Tongue (tissue), 3 donors: ENCODE measurements at places on chromosomes 12 and 14. TPM values are rescaled to one million over a fixed set of nuclear protein-coding genes. Genes with fewer than 3 reads are reported as not detected.

PPTC7 gene
- 28.3 TPM for total RNA-seq

POTEM gene
- not detected for total RNA-seq

NDRG2 gene
- total RNA-seq: 230 TPM

JAG2 gene
- 58.5 TPM for total RNA-seq

KLRC3 gene
- 0.41 TPM for total RNA-seq

RFLNA gene
- total RNA-seq: 5.8 TPM

APOF gene
- total RNA-seq: not detected

SIX6 gene
- total RNA-seq: not detected

EFS gene
- total RNA-seq: 28.2 TPM

KRT7 gene
- 27.1 TPM for total RNA-seq

C12orf54 gene
- total RNA-seq: not detected

RPGRIP1 gene
- total RNA-seq: 0.41 TPM

TDRD9 gene
- total RNA-seq: 1.0 TPM

PRPH gene
- 5.2 TPM for total RNA-seq
